ENCODE measurements at places on chromosomes 11 and 22.

GRCh38 chr11:8871962-8872361 lies 39.0 kb upstream of the AKIP1 start:
- no peak for DNase-seq

- DNase-seq: no peak
These were observed 43.8 kb upstream of the RTL6 start for GRCh38 chr22:44541671-44542319.

DNA sequence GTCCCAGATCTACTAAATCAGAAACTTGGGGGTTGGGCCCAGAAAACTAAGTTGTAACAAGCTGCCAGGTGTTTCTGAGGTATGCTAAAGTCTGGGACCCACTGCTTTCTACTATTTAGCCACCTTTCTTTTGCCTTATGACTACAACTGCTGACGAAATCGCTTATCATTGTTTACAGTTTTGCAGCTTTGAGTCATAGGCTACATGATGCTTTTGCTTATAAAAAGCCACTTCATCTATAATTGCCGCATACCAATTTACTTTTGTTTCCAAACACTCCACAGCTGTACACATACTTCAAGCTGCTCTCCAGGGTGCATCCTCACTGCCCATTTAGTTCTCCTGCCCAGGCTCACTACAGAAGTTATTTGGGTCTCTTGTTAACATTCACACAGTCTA lies 144.7 kb downstream of the ENTHD1 start:
- no peak for DNase-seq

DNA sequence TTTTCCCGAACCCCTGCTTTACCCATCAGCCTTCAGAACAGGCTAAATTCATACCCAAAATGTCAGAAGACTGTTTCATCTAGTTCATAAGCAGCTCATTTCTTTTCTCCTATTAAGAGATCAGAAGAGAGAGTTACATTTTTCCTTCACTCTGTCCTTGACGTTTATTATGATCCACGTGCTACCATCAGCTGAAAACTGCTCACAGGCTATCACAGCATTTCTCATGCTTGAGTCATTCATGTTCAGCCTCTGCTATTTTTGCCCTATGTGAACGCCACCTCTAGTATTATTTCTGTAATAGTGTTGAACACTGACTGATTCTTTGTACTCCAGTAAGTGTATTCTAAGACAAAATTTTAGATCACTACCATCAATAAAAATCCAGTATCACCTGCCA lies 51.9 kb downstream of the SLC1A2 start:
- no peak for DNase-seq

- DNase-seq: no peak
These were observed 855.8 kb upstream of the LRRC4C start for GRCh38 chr11:42315267-42315666.

GRCh38 chr11:32333320-32333991 lies 101.9 kb downstream of the WT1 start:
- DNase-seq: no peak

- DNase-seq: no peak
These were observed 68.5 kb downstream of the MED15 start for GRCh38 chr22:20575724-20576444.

- no peak for DNase-seq
These were observed 35.5 kb upstream of the CWF19L2 start for GRCh38 chr11:107493117-107493516.

DNA sequence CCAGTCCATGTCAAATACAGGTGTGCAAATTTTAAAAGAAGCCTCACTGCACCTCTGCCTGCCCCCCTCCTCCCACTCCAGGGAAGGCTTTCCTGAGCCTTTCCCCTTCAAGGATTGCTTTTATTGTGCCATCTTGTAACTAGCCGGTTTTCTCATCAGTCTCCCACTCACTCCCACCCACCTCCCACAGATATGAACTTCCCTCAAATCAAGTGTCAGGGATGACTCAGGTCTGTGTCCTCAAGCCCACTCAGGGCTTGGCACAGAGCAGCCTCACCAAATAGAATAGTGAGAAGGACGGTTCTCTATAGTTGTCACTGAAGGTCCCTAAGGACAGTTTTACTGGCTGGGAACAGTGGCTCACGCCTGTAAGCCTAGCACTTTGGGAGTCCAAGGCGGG lies 43.0 kb downstream of the THAP12 start:
- no peak for DNase-seq

GRCh38 chr11:100855466-100856067 lies 168.5 kb downstream of the ARHGAP42 start:
- DNase-seq: peak; percentile 13

DNA sequence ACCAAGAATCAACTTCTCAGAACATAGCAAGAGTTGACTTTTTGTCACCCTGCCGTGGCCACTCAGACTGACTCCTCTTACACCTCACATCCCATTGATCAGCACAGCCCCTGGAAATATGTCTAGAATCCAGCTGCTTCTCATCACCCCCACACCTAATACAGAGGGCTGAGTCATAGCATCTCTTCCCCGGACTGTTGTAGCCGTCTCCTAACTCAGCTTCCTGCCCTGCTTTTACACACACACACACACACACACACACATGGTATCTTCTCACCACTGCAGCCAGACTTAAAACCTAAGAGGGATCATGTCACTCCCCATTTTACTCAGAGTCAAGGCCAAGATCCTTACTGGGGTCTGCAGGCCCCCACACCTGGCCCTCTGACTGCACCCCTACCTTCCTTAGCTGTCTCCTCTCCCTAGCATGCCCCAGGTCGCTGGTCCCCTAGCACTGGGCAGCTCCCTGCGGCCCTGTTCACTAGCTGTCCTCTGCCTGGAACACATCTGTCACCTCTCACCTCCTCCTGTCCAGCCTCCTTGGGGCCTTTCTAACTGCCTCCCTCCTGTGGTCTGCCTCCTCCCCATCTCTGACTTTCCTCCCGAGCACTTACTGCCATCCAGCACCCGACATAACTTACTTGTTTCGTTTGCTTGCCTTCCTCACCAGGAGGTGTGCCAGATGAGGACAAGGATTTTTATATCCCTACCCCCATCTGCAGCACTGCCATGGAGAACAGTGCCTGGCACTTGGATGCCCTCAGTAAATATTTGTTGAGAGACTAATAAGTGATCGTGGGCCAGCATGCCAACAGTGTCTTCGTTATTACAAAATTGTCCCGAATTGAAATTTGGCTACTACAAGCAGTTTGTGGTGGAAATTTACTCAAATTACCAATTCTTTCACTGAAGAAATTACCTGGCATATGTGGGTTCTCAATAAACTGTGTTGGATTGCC lies 61.9 kb downstream of the BMAL1 start:
- peak; percentile 63 for DNase-seq

DNA sequence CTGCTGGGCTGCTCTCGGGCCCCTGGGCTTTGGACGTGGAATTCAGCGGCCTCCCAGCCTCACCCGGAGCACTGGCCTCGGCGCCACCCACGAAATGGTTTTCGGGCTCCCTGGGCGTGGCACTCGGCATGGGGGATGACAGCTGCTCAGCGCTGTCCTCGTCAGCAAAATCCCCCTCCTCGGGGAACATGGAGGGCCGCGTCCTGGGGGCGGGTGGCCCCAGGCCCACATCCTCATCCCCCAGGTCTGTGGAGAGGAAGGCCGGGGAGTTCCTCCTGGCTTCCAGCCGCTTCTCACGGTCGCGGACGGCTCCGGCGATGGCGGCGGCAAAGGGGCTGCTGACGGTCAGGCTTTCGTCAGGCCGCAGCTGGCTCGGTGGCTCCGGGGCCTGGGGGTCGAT lies 88.4 kb downstream of the CTTN start:
- DNase-seq: no peak

DNA sequence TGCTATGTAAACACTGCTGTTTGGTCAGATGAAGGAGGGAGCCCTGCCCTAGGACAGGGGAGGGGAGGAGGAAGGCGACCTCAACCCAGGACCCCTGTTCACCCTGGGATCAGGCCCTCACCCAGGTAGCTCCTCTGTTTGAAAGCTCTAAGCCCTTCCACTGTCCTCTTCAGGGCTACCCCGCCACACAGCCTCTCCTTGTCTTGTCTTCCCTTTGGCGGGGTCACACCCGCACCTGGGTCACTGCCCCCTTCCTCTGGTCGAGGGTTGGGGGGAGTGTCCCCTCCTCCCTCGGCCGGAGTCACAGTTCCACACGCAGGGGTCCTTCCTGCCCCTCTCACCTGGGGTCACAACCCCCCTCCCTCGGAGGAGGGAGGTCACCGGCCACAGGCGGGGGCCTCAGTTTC lies 463 bp upstream of the PTPMT1 start:
- no peak for DNase-seq

GRCh38 chr11:66956689-66957290 lies 1.4 kb downstream of the PC start:
- DNase-seq: no peak

GRCh38 chr11:99683933-99684332 lies 663.2 kb downstream of the CNTN5 start:
- DNase-seq: no peak

- DNase-seq: no peak
These were observed 15.6 kb upstream of the GNAZ start for GRCh38 chr22:23054531-23055257.

DNA sequence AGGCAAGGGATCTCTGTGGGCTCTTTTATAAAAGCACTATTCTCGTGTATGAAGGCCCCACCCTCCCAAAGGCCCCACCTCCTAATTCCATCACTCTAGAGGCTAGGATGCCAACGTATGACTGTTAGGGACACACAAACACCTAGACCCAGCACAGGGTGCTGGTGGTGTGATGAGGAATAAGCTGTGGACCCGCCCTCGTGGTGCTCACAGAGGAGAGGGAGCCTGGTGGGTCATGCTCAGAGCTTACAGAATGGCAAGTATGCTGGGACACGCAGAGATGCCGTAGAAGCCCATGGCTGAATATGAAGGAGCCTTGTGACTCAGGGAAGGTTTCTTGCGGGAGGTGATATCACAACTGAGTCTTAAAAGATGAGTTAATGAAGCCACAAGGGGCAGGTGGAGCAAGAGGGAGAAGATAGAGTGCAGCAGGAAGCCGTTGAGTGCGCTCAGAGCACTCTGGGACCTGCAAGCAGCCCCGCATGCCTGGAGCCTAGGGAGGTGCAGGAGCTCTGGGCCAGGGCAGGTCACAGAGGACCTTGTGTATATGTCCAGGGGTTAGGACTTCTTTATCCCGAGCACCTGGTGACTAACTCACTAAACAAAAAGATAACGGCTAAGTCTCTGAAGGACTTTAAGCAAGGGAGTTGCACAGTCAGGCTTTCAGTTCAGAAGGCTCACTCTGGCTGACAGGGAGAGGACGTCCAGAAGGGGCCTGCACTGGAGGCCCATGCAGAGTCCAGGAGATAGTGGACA lies 160.9 kb downstream of the TRIM29 start:
- no peak for DNase-seq

- no peak for DNase-seq
These were observed 108.5 kb upstream of the BID start for GRCh38 chr22:17882727-17883126.

GRCh38 chr11:114309517-114309916 lies 13.3 kb downstream of the NNMT start:
- no peak for DNase-seq

DNA sequence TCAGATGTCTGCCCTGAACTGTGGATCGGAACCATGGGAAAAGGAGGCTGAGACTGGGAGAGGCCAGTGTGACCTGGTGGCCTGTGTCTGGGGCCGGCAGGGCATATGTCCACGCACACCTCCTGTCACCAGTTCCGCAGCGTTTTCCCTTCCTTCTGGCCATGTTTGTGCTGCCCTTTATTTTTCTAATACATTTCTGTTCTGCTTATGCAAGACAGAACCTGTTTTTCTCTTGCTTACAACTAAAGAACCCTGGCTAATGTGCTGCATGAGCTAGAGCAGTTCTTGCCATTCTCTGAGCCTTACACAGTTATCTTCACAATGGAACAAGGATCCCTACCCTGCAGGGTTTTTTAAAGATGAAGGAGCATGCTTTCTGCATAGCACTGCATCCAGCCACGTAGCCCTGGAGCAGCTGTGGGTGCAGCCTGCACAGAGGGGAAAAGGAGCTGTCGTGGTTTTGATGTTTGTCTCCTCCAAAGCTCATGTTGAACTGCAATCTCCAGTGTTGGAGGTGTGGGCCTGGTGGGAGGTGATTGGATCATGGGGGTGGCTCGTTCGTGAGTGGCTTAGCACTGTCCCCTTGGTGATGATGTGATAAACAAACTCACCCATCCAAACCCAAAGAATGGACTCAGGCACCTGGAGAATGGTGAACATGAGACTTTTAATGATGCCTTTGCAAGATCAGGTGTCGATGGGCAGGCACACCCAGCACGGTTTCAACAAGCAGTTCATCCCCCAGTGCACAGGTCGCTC lies 84.8 kb upstream of the SHANK2 start:
- no peak for DNase-seq

- DNase-seq: no peak
These were observed 1157.5 kb downstream of the BRD1 start for GRCh38 chr22:48669986-48670716.

DNA sequence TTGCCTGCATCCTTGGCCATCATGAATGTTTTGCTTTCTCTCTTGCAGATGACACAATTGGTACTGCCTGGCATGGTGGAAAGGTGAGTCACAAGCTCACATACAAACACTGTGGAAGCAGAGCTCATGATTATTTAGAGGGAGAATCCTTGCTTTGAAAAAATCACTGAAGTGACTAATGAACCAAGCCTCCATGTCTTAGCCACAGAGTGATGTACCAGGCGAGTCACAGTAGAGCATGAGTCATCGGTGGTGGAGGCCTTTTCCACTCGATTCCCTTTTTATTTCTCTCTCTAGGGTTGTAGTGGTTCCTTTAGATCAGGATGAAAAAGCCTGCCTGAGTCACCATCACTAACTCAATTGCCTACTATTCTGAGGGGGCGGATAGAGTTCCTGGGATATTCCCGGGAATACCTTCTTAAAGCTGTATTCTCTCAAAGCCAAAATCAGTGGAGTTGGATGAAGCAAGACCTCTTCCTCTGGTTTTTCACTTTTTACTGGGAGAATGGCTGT lies 49.6 kb upstream of the ALKBH3 start:
- DNase-seq: peak; percentile 73

- DNase-seq: no peak
These were observed 619 bp downstream of the MSANTD2 start for GRCh38 chr11:124799348-124800225.

GRCh38 chr22:45271667-45272201 lies 13.0 kb upstream of the UPK3A start:
- no peak for DNase-seq

DNA sequence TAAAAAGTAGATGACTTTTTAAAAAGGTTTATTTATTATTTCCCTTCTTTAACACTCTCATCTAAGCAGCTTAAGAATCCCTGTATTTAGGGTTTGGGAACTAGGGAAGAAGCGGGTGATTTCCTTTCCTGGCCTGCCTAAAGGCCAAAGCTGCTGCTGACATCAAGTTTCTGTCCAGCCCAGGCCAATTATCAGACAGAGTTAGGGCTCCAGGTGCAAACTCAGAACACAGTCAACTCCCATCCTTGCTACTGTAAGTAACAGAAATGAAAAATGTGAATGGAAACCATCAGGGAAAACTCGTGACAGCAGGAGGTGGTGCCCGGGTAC lies 108.9 kb downstream of the CCDC81 start:
- DNase-seq: no peak

GRCh38 chr22:27273436-27273835 lies 528.1 kb downstream of the MN1 start:
- DNase-seq: no peak

DNA sequence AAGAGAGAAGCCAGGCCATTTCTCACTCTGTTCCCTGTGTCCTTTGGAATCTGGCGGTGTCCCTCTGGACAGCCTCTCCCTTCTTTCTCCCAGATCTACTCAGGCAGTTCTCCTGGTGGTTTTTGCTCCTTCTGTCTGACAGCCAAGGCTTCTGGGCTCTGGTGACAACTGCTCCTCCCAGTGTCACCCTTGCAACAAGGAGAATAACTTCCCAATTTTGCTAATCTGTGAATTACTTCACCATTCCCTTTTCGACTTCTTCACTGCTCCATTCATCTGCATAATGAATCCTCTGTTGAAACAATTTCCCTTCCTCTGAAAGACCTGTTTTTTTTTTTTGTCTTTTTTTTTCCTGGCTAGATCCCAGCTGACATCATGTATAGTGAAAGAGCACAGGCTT lies 56.3 kb upstream of the PDE3B start:
- DNase-seq: no peak

Data from pulmonary artery endothelial cell (primary cell).